Endothelial cell of umbilical vein (primary cell): ENCODE measurements at places on chromosomes 1 and 21.

- DNase-seq: no peak
Measured at GRCh38 chr1:200654660-200655059, 15.0 kb downstream of the DDX59 start.

- DNase-seq: no peak
Measured at GRCh38 chr21:34734696-34735095, 65.9 kb downstream of the CLIC6 start.

- DNase-seq: no peak
Measured at GRCh38 chr1:116273042-116273783, 99.8 kb upstream of the ATP1A1 start.

DNA sequence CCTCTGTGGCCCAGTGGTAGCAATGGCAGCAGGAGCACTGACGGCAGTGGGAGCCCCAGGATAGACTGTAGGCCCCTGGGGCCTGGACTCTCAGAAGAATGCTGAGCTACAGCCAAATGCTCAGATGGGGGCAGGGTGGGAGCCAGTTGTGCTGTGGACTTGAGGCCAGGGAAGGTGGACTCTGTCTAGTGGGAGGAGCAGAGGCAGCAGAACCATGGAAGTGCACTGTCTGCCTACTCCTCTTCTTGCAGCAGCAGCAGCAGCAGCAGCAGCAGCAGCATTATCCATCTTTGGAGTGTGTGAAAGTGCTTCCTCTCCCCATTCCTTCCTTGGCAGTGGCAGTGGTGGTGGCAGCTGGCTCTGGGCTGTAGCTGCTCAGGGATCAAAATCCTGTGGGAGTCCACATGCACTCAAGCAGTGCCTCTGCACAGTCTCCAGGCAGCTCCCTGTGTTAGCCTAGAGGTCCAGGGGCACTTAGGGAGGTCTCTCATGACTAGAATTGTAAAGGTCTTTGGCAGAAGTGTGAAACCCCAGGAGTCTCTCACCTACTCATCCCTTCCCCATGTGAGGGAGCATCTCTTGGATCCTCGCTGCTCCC is 917.9 kb upstream of the B3GALT2 start:
- DNase-seq: no peak

GRCh38 chr1:61143821-61144424 is 61.6 kb downstream of the NFIA start:
- no peak for DNase-seq

DNA sequence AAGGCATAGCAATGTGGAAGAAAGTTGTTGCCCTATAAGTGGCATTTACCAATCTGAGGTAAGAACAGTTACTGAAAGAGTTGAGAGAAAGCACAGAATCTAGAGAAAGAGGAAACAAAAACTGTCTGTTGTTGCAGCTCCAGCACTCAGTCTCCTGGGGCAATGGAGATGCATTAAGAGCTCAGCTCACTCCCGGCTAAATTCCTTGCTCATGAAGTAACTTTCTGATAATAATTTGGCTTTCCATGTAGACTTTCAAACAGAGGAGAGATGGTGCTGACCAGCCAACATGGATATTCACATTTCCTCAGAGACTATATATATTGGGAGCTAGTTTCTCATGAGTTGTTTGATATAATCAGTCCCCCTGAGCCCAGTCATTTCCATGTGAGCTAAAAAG is 135.3 kb downstream of the GDAP2 start:
- DNase-seq: no peak

DNA sequence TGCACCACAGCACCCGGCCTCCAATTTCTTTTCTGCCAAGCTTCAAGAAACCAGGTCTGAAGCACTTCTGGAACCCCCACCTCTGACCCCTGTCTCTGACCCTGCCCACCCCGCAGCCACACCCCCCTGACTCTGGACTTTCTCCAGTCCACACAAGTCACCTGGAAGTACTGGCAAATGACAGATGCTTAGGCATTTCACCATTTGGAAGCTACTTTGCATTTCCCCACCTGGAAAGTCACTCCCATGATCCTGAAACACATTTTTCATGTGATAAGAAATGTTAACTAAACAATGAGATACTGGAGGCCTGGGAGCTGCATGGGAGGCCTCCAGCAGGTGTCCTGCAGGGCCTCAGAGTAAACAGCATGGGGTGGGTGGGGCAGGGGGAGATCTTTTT is 45.7 kb downstream of the NTPCR start:
- DNase-seq: no peak

DNA sequence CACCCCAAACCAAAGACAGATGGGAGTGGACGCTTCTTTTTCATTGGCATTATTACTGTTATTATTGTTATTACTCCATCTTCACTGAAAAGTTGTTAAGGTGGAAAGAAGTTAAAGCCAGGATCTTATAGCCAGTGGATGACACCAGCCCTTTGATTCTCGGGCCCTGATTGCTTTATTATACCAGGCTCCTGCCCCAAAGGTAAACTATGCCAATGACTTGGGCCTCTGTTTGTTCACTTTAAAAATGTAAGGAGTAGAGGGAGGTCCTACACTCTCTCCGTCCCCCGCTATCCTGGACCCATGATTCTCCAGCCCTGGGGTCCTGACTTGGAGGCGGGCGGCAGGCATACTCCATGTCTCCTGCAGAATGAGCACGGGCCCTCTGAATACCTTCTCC is 106.8 kb downstream of the TOMM20 start:
- no peak for DNase-seq

- DNase-seq: no peak
Measured at GRCh38 chr1:206742719-206743383, 27.7 kb upstream of the IL19 start.

GRCh38 chr1:2352341-2352896 is 38.9 kb downstream of the MORN1 start:
- DNase-seq: no peak

DNA sequence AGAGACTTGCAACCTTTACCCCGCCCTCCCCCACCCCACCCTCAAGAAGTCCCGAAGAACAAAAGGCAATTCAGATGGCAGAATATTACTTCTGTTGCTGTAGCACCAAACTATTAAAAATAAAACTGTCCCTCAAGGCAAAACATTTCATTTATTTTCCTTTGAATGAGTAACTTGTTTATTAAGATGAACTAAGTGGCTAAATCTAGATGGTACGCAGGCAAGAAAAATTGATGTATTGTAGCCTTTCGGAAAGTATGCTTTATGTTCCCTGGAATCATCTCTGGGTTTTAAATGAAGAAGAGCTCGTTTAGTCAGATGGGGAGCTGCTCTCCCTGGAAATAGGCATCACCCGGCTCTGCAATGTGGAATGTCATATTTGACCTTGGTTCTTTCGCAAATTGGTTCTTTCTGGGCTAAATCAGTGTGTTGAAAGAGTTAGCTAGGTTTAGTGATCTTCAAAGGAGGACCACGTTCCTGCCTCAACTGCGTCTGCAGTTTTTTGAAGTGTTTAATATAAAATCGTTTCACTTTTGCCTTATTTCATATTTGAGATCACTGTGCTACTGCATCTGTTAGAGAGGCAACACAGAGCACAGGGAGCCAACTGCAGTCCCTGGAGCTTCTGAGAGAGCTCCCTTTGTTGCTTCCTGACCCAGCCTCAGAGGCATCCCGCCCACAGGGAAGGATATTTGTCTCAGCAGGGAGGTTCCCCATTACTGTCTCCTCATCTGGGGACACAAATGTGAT is 61.8 kb downstream of the KIF26B start:
- no peak for DNase-seq

DNA sequence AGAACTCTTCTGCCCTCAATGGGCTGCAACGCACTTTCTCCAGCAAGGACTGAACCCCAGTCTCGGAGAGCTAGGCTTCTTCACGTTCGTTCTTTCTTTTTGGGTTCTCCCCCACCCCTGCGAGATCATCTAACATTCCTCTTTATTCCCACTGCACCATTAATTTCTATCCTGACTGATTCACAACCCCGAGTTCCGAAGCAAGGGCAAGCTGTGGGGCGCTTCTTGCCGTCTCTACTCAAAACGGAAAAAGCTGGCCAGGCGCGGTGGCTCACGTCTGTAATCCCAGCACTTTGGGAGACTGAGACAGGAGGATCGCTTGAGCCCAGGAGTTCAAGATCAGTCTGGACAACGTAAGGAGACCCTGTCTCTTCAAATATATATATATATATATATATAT is 37.4 kb upstream of the BTG2 start:
- no peak for DNase-seq

GRCh38 chr1:87137342-87137739 is 191.3 kb upstream of the LMO4 start:
- no peak for DNase-seq

DNA sequence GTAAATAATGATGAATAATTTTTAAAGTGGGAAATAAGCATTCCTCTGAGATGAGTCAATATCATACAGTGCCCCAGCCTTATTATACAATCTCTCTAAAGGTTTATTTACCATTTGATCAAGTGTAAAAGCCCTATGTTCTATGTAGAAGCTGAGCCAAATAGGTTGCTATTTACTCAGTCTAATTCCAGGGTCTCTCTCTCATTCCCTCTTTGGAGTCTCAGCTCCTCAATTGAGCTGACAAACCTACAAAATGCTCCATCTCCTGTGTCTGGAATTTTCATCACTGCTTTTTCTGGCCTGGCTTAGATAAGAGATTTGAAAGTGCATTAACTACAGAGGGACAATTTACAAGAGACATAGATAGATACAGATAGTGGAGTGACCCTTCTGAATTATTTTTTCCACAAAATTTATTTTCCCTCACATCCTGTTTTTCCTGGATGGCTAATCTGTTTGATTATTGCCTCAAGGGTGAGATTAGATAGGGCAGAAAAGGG is 24.8 kb upstream of the USH2A start:
- DNase-seq: no peak

DNA sequence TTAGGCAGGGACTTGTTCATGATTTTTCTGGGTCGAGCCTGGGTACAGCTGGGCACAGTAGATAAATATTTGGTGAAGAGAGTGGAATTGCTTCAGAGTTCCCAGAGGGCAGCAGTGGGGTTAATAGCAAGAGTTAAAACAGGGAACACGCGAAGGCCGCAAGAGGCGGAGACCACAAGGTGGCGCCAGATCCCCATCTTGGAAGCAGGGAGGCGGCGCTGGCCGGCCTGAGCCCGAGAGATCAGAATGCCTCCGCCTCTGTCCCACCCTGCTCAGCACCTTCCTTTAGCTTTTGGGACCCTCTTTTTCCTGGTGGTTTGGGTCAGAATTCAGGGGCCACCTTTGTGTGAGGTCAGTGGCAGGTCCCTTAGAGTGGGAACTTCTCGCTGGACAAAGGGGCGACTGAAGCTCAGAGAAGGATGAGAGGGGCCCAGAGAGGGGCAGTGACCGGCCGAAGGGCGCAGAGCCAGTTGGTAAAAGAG is 6.5 kb upstream of the PADI2 start:
- peak; percentile 71 for DNase-seq
